ENCODE measurements at places on chromosomes 3 and 15.

- DNase-seq = no peak
These were observed 135.6 kb downstream of the RBMS3 start for GRCh38 chr3:29416514-29416913.

DNA sequence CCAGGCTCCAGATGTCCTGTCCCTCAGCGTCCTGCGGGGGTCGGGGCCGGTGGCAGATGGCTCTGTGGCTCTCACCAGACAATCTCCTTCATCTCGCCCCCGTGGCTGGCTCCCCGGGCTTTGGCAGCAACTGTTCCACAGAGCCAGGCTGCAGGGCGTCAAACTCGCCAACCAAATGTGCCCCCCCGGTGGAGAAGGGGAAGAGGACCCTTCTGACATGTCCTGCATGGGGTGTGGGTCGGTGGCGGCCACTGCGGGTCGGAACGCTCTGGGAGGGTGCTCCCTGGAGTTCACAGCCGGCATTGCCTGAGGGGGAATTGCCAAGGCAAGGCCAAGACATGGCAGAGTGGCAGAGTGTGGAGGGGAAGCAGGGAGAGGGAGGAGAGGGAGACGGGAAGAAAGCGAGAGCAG, 36.0 kb downstream of the BDH1 start:
- DNase-seq = no peak

DNA sequence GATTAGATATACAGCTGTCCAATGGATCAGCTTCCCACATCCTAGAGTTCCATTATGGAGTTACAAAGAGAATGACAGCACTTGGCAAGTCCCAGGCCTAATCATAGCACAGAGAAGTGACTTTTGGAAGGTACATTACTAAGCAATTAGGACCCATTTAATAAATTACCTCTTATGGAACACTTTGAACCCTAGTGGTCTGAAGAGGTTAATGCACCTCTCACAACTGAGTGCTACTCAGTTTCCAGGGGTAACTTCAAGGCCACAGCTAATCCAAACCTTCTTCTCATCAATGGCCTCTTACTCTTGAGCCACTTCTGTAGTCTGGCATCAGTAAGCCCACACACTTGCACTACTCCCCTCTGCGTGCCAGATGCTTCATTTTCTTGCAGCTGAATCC, 34.9 kb upstream of the MEIS2 start:
- no peak for DNase-seq

- DNase-seq = no peak
These were observed 101.5 kb upstream of the CBLB start for GRCh38 chr3:105970283-105970682.

DNA sequence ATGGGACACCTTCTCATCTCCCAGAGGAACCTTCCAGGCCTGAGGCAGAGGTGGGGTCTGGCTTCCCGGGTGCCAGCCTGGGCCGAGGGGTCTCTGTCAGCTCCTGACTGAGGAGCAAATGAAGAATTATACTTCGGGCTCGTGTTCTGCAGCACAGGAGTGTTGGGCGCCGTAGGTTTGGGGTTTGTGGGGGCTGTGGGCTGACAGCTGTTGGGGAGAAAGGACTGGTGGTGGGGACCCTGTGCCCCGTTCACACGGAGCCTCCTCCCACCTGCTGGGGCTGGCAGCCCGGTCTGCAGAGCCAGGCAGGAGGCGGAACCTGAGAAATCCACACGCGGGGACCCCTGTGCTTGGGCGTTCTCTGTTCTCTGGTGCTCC, 59.7 kb downstream of the ADAMTS7 start:
- no peak for DNase-seq

DNA sequence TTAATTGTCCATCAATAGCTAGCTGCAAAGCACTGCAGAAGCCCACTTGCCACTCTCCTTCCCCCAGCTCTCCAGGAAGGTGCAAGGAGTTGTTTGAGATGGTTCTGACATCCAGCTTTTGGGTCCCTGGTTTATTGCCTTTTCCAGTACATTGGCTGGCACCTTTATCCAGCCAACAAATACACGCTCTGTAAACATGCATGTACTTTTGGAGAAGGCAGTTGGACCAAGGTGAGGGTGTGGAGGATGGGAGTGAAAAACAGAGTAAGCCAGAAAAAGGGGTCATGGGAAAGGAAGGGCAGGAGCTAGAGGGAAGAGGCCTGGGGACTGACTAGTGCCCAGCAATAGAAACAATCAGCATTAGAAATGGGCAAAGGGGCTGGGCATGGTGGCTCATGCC, 102.7 kb downstream of the CGNL1 start:
- no peak for DNase-seq

DNA sequence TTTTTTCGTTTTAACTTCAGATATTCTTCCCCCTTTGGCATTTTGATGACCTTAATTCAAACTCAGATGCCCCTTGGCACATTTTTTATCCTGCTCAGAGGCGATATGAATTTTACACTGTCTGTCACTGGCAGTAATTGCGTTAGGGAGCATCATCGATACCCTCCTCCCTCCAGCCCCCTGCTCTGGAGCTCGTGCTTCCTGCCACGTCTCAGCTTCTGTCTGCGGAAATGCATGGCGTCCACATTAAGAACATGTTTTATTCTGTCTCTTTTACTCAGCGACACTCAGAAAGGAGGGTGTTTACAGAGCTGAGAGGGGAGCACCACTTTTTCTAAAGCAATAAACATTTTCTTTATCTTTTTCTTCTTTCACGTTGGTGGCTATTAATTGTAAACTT, 254.2 kb downstream of the EBLN2 start:
- no peak for DNase-seq

DNA sequence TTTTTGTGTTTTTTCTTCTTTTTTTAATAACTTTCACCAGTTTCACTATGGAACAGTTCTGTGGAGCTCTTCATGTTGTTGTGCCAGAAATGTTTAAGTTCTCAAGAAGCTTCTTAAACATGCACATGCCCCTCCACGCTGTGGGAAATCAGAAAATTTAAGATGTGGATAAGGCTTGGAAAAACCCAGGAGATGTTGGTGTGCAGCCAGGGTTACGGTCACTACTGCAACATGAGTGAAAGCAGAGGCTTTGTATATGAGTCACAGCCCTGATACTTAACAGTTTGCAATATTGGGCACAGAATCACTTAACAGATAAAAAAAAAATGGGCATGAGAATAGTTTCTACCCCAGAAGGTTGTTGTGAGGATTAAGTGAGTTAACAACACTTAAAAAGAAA, 399.9 kb downstream of the LRTM1 start:
- no peak for DNase-seq

- no peak for DNase-seq
These were observed 597.2 kb upstream of the AGTR1 start for GRCh38 chr3:148100476-148100875.

DNA sequence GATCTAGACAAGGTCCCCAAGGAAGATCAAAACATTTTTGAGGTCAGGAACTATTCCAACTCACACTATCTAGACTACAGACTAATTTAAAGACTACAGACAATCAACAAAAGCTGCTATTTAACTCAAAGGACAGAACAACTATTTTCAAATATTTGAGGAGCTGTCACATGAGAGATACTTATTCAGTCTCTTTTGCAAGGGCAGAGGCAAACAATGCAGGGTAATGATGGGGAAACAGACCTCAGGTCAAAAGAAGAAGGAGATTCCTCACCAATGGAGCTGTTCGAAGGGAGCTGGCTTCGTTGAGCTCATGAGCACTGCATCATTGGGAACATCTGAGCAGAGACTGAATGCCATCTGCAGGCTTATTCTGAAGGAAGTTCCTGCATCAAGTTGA, 231.9 kb downstream of the DTWD1 start:
- DNase-seq = no peak

- no peak for DNase-seq
These were observed at the start of gene CLDN16 for GRCh38 chr3:190387578-190388213. TSS of gene CLDN16 (plus strand) at chr3:190388163. CDS start at chr3:190388330, 167 bp downstream.

DNA sequence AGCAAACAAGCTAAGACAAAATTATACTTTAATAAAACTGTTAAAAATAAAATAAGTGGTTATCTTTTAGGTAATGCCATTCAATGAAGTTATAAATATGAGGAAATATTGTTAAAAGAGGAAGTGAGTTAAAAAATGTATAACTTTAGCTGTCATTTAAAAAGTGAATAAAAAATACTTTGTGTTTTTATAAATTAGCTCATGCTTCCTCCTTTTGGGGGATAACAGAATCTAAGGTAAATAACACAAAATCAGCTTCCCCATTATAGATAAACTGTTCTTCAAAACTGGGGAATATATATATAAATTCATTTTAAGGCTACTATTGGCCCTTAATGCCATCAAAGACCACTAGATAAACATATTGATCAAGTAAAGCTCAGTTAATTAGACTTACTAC, 113.7 kb upstream of the AADACL2 start:
- no peak for DNase-seq

DNA sequence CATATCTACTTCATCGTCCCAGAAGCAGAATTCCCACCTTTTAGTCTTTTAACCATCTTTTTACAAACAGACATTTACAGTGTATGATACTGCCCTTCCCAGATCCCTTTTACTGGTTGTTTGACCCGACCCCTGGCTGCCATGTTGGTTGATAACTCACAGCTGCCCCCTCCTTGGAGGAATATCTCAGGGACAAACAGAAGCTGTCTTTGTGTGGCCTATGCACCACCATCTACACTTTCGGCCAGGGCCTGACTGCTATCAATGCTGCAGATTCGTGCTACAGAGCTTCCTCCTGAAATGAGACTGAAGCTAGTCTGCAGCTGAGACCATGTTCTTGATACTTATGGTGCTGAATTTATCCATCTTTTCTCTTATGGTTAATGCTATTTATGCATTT, 6.6 kb upstream of the POLQ start:
- DNase-seq = no peak

DNA sequence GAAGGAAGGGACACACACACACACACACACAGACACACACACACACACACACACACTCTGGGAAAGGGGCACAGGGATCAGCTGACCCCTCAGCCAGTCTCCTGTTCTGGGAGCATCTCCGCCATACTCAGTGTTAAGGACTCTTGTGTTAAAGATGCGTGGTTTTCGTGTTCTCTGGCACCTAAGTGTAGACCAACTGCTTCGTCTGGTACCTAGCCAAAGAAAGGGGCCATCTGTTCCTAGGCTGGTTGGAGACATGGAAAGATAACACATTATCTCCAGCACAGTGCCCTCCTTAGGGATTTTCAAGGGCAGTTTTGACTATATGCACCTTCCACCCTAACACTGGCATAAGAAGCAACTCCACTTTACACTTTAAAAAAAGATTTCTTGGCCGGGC, 65.1 kb downstream of the EPHB1 start:
- no peak for DNase-seq

DNA sequence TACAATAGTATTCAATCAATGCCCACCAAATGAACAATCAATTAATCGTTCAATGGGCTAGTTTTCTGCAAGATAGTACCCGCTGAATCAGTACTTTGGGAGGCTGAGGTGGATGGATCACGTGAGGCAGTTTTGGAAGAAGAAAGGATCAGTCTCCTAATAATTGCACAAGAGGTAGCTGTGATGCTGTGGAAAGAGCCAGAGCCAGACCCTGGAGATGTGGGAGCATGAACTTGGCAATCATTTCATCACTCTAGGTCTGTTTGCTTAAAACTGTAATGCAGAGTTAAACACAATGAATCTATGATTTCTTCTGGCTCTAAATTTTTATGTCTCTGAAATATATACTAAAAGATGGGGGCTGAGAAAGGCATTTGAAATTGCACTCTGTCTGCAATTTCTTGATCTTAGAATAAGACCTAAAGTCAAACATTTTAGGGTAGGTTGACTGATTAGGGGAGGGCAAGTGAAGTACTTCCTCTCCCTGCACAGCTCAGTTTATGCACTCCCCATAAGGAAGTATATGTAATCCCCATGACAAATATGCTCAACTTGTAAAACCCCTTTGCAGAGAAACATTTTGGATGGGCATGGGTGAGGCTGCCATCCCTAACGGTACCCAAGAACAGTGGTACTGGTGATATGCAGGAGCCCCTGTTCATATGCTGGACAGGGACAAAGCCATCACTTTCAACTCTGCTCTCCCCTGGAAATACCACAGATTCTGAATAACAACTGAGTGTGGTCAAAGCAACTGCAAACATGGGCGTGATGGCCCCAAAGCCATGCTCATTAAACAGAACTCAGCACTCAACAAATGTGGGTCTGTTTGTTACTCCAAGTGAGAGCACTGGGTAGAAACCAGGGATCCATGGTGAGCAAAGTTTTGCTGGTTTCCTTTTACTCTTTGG, 28.6 kb upstream of the SPATA12 start:
- DNase-seq = no peak

- DNase-seq = no peak
These were observed 215.8 kb downstream of the RYR3 start for GRCh38 chr15:33526532-33526931.

GRCh38 chr3:17747174-17747889, 4.9 kb upstream of the TBC1D5 start:
- no peak for DNase-seq

DNA sequence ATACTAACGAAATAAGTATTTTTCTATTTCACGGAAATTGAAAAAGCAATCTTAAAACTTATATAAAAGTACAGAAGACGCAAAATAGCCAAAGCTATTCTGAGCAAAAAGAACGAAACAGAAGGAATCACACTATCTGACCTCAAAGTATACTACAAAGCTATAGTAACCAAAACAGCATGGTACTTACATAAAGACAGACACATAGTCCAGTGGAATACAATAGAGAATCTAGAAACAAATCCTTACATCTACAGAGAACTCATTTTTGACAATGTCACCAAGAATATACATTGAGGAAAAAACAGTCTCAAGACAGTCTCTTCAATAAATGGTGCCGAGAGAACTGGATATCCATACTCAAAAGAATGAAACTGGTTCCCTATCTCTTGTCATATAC, 246.0 kb downstream of the ISL2 start:
- no peak for DNase-seq

- DNase-seq = no peak
These were observed 11.9 kb downstream of the CFAP161 start for GRCh38 chr15:81146006-81146405.

GRCh38 chr3:80688814-80689213, 921.0 kb upstream of the ROBO1 start:
- DNase-seq = no peak

DNA sequence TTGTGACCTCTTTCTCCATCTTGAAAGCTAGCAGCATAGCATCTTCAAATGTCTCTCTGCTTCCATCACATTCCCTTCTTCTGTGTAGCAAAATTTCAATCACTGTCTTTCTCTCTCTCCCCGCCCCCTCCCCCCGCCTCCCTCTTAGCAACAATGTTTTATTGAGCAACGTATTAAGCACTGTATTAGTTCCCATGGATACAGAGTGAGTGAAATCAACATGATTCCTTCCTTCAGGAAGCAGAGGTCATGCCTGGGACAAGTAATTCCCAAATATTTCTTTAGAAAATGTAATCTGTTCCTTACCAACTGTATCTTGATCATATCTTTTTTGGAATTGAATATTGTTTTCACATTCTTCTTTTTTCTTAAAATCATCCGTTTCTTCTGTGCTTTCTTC, 373.7 kb upstream of the NECTIN3 start:
- no peak for DNase-seq

DNA sequence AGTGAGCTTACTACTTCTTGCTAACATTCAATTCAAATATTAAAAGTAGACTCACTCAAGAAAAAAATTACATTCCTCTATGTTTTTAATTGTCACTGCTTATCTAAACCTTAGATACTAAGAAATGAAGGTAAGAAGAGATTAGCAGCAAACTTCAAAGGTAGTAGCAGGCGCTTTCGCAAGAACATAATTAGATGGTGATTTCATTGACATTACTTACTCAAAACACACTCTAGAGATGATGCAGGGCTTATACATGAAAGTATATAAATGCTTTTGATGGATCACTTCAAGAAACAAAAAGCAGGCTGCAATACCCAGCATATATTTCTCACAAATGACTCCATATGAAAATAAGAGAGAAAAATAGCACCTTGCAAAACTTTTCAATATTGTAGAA, 86.8 kb downstream of the FSIP1 start:
- no peak for DNase-seq

- no peak for DNase-seq
These were observed 550.0 kb downstream of the AGBL1 start for GRCh38 chr15:86629409-86630356.
